Kidney (tissue), 22 donors: ENCODE measurements at places on chromosomes 1 and 21. TPM values are rescaled to one million over a fixed set of nuclear protein-coding genes. Genes with fewer than 3 reads are reported as not detected.

The CA6 gene
- total RNA-seq = not detected

The DENND2C gene
- total RNA-seq = 2.5 TPM

The OTUD3 gene
- 12.9 TPM for total RNA-seq

The CD1D gene
- total RNA-seq = 3.2 TPM

The CFHR1 gene
- total RNA-seq = 22.0 TPM

The ACTA1 gene
- not detected for total RNA-seq

The ESPN gene
- 14.2 TPM for total RNA-seq

DNA sequence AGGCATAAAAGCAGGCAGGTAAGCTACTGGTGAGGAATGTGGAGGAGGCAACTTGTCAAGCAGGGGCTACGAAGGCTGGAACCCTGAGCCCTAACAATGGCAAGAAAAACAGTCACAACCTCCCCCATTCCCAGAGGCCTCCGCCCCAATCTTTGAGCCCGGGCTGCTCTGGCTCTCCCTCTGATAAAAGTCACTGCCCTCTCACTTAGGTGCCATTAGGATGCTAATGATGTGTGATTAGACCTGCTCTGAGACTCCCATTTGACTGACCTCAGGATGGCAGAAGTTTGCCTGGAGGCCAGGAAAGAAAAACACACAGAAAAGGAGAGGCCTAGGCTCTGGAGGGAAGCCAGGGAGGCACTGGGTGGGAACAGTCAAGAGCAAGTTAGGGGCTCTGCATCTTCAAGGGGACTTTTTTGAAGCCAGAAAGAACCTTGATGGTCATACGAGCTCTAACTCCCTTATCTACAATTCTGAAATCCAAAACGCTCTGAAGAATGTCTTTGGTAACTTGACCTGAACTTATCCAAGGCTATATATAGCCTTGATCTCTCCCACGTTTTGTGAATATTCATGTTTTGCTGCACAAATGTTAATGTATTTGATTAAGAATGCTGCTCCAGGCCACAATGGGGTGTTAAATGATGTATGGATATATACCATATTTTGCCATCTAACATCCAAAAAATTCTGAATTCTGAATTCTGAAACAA lies 98.9 kb downstream of the TRABD2B start:
- no peak overlapping the region for H3K27ac ChIP-seq
- no peak for DNase-seq
- H3K27me3 ChIP-seq = no peaks in the 10 kb centered on the region
- H3K4me3 ChIP-seq = no peak overlapping the region

- H3K36me3 ChIP-seq = peaks cover 12% of the 10 kb centered on the region
- H3K4me3 ChIP-seq = peak overlapping the region; percentile 84
- DNase-seq = peak; percentile 46
Measured at GRCh38 chr1:65422241-65423203, 2.1 kb downstream of the LEPR start.

- H3K27ac ChIP-seq = no peak overlapping the region
- DNase-seq = no peak
- no peaks in the 10 kb centered on the region for H3K4me1 ChIP-seq
- no peak overlapping the region for H3K4me3 ChIP-seq
- H3K36me3 ChIP-seq = no peaks in the 10 kb centered on the region
Measured at GRCh38 chr1:97621955-97622354, 298.9 kb downstream of the DPYD start.

DNA sequence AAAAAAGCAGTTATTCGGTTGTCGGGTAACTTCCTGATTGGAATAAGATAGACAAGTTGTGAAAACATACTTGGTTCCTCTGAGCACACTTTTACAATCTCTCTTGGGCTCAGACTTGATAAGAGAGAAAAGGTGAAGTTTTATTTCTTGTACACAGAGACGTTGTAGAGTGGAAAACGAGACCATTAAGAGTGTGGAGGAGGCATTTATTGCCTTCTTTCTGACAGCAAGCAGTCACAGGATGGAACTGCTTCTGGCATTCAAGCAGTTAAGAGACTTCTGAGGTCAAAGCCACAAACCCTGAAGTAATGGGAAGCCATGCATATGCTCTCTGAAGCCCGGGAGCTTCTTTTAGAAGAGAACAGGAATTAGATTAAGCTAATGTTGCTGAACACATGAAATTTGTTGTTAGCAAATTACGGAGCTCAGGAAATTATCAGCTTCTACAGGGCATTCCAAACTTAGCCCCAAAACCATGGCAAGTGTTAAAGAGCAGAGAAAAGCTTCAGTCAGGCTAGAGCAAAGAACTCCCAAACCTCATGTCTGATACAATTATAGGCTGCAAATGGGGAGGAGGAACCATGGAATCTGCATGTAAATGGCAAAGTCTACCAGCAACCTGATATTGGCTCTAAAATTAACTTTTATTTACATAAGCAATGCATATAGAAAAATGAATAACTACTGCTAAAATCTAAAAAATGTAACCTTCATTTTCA lies 26.0 kb downstream of the S1PR1 start:
- H3K4me3 ChIP-seq = no peak overlapping the region
- no peaks in the 10 kb centered on the region for H3K36me3 ChIP-seq
- DNase-seq = peak; percentile 74
- H3K27me3 ChIP-seq = no peaks in the 10 kb centered on the region

DNA sequence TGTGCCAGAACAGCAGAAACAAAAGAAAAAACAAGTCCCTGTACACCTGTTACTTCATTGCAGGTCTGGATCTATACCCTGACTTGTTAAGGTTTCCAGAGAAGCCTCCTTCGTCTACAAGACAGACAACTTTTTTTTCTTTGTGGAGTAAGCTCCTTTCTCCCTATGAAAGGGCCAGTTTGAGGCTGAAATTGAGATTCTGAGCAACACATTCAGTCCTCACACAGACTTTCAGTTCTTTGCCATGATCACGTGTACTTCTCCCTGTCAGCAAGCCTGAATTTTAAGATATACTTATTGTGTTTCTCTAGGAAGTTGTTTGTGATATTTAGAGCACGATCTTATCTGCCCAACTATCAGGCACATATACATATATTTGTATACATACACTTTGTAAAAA lies 374.0 kb downstream of the NTNG1 start:
- H3K4me1 ChIP-seq = no peaks in the 10 kb centered on the region
- no peaks in the 10 kb centered on the region for H3K36me3 ChIP-seq
- H3K4me3 ChIP-seq = no peak overlapping the region
- no peak for DNase-seq
- H3K27me3 ChIP-seq = no peaks in the 10 kb centered on the region
- no peak overlapping the region for H3K27ac ChIP-seq

GRCh38 chr1:21034725-21035628 lies 141.7 kb downstream of the EIF4G3 start:
- no peaks in the 10 kb centered on the region for H3K27me3 ChIP-seq
- DNase-seq = no peak
- peaks cover 5% of the 10 kb centered on the region for H3K4me1 ChIP-seq
- no peak overlapping the region for H3K27ac ChIP-seq
- H3K36me3 ChIP-seq = no peaks in the 10 kb centered on the region

- H3K4me3 ChIP-seq = no peak overlapping the region
- no peak for DNase-seq
- H3K27ac ChIP-seq = no peak overlapping the region
- H3K36me3 ChIP-seq = no peaks in the 10 kb centered on the region
Measured at GRCh38 chr1:66351913-66352312, 182.0 kb upstream of the SGIP1 start.

DNA sequence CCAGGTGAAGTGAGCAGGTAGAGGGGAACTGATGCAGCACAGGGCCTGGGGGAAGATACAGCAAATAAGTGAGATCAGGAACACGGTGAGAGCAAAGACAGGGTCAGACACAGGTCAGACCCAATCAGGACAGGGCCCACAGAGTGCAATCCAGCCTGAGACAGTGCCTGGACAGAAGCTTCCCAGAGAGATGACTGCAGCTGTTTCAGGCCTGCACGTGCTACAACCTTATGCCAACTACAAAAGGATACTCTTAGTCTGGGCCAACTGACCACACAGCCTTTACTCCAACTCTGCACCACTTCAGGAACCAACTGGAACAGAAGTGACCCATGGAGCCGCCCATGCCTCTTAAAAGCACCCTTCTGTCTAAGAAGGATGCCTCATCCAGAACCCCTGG lies 228.0 kb downstream of the TOMM20 start:
- no peaks in the 10 kb centered on the region for H3K4me1 ChIP-seq
- no peaks in the 10 kb centered on the region for H3K27me3 ChIP-seq
- H3K4me3 ChIP-seq = no peak overlapping the region
- H3K27ac ChIP-seq = no peak overlapping the region
- H3K36me3 ChIP-seq = no peaks in the 10 kb centered on the region
- no peak for DNase-seq
